NCI-H345 (cell line): ENCODE measurements at places on chromosomes 11 and 22.

DNA sequence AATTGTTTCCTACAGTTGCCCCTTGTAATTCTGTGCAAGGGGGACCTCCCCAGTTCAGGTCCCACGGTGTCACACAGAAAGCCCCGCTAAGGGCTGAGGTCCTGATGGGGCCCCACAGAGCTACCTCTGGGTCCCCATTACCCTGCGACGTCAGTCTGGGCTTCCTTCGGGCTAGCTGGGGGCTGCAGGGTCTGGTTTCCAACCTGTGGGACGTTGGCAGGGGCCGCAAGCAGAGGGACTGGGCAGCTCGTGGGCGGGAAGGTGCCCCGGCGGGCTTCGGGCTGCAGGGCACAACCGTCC is 698 bp downstream of the SLC37A4 start:
- DNase-seq = no peak

DNA sequence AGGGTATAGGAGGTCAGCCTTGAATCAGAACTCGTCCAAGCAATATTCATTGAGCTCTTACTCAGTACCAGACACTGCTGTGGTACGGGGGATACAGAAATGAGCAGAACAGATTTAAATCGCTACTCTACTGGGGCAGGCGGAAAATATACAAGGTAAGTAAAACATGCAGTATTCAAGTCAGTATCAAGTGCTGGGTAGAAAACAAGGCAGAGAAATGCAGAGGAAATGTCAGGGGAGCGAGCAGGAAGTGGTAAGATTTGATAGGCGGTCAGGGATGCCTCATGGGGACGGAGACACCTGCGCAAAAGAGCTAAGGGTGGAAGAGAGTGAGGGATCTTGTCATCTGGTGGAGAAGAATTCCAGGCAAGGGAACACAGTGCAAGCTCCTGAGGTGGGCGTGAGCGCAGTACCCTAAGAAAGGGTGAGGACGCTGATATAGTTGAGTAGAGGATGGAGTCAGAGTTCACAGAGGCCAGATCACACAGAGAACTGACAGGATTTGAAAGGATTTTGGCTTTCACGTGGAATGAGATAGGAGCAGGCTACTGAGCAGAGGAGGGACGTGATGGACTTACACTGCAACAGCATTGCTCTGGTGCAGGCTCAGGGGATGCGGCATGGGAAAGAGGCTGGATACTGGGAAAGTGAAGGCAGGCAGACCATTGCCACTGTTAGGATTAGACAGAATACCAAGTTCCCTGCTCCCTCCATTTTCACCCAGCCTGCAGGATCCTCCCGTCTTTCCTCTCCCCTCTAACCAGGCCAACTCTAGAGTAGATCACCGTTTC is 35.8 kb downstream of the SC5D start:
- no peak for DNase-seq

- DNase-seq = no peak
Observed at GRCh38 chr22:25749420-25750169, 7.6 kb downstream of the MYO18B start.

DNA sequence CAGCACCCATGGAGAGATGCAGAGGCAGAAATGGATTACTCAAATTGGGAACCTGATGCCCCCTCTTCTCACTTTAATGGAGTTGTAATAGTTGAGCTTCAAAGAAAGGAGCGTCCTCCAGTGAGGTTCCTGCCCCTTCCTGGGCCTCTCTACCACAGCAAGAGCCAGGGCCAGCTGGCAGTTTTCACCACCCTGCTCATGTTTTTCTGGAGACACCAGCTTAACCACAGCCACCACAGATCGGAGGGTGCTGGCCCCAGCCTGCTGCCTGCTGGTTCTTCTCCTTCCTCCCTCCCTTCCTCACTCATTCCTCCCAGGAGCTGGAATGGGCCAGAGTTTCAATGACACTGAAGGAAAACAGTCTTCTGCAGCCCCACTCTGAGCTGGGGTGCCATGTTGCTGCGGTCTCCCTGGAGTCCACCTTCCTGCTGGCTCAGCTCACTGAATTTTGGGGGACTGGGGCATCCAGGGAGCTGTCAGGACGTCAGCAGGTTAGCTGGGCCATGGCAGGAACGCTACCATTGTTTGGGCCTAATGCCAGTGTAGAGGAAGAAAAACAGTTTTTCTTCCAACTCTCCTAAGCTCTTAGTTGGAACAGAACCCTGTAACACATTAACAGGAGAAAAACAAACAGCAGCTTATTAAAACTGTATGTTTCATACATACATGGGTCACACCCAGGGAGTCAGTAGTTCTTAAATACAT is 57.7 kb downstream of the TRAF6 start:
- no peak for DNase-seq

DNA sequence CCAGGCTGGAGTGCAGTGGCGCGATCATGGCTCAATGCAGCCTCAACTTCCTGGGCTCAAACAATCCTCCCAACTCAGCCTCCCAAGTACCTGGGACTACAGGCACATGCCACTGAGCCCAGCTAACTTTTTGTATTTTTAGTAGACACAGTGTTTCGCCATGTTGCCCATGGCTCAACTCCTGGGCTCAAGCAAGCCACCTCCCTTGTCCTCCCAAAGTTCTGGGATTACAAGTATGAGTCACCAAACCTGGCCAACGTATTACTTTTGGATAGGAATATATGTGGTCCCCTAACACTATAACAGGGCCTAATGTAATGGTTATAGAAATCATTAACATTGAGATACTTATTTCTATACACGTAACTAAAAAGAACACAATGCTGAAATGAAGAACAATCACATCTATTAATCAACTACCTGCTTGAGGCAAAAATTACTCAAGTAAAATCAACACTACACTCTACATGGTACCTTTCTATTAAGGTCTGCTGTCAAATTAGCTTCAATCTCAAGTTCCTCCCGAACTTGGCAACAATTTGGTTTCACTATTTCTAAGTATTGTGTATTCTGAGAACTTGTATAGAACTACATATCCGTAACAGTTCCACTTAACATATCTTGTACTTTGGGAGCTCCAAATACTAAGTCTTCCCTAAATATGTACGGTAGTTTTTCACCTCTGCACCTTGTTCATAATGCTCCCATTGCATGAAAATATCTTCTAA is 124.9 kb downstream of the FCHSD2 start:
- no peak for DNase-seq

DNA sequence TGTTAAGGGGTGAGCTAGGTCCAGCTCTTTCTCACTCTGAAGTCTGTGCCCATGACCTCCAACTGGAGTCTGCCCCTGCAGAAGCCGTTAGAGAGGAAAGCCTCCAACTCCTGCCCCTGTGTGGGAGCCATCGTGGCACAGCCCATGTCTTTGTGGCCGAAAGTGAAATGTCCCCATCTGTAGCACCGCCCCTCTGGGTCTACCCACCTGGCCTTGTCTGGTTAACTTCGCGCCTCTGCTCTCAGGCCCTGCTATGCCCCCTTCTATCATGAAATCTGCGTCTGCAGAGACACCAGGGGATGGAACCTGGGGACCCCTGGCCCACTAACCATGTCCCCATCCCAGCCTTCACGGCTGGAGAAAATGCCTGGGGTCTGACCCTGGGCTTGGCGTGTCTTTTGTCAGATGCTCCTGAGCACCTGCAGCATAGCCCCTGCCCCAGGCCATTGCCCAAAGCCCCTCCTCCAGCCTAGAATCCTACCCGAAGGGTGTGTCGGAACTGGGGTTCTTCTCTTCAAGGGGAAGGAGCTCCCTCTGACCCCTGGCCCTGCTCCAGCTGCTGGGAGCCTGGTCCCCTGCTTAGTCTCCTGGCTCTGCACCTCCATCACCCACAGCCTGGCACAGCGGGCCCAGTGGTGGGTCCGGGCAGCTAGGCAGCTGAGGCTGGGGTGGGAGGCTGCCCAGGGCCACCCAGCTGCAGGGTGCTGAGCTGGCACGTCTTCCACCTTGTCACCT is 35.8 kb upstream of the HMOX1 start:
- DNase-seq = no peak

- DNase-seq = no peak
Observed at GRCh38 chr11:2835296-2835695, 50.3 kb downstream of the CDKN1C start.

- peak; percentile 82 for DNase-seq
Observed at GRCh38 chr11:48088682-48089050, 108.3 kb downstream of the PTPRJ start.

DNA sequence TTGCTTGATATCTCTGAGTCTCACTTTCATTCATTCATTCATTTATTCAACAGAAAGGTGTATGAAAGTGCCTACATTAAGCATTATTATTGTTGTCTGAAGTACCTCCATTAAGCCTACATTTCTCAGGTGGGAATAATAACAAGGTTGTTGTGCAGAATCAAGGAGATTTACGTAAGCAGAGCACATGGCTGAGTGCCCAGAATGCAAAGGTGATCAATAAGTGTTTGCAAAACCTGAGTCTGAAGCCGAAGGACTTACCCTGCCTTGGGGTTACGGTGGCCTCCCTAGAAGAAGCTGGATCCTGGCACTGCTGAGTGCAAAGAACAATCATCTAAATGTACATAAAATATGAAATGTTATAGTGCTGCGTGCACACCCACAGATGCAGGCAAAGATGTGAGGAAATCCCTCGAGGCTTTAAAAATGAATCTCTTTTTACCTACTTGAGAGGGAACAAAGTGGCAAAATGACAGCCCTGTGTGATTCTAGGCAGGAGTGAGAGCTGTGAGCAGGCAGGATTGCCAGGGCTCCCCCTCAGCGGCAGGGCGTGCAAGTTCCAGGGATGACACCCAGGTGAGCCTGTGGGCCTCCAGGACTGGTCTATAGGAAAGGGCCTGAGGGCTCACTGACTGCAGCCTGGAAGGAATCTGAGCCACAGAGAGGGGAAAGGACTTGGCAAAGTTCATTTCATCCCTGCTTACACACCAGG is 133.1 kb upstream of the TBCEL start:
- DNase-seq = no peak

DNA sequence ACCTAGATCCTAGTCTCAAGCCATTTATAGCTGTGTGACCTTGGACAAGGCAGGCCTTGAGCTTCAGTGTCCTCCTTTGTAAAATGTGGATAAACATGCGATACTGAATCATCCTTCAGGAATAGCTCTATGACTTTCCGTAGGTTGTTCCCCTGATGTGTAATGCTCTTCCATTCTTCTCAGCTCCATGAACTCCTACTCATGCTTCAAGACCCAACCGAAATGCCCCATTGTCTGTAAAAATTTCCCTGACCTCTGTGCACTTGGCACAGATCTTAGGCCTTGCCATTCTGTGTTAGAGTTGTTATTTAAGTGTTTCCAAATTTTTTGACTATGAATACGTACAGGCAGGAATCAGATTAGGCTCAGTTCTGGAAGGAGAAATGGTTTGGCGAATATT is 3.3 kb upstream of the BEST1 start:
- no peak for DNase-seq

DNA sequence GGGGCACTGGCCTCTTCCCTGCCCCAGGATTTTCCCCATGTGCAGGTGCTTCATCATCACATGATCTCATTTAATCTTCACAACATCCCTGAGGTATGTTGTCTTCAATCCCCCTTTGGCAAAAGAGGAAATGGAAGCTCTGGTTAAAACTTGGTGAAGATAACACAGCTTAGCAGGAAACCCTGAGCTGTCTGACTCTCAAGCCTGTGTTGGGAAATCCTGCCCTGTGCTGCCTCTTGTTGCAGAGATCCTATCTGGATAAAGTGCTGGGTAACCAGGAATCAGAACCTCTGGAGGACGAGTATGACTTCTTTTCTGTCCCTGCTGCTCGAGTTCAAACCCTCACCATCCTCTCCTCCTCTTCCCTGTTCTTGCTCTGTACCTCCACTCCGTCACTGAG is 13.1 kb upstream of the E2F8 start:
- DNase-seq = no peak

- no peak for DNase-seq
Observed at GRCh38 chr11:47282462-47282861, 12.5 kb downstream of the MADD start.

- peak; percentile 72 for DNase-seq
Observed at GRCh38 chr11:67464411-67465188, 4.5 kb downstream of the TMEM134 start.

DNA sequence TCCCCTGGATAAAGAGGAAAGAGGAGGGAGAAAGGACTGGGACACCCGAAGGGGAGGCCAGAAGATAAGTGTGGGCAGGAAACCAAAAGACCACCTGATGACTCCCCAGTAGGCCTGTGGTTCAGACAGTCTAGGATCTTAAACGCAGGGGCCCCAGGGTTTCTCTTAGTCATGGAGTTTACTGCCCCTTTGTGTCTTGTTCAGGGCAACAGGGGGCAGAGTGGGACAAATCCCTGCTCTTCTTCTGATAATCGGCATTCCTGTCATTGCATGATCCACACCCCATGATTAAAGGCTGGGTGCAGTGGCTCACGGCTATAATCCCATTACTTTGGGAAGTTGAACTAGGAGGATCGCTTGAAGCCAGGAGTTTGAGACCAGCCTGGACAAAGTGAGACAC is 4.7 kb upstream of the TMPRSS13 start:
- DNase-seq = no peak

- peak; percentile 14 for DNase-seq
Observed at GRCh38 chr22:38718414-38718813, 12.7 kb downstream of the GTPBP1 start.

DNA sequence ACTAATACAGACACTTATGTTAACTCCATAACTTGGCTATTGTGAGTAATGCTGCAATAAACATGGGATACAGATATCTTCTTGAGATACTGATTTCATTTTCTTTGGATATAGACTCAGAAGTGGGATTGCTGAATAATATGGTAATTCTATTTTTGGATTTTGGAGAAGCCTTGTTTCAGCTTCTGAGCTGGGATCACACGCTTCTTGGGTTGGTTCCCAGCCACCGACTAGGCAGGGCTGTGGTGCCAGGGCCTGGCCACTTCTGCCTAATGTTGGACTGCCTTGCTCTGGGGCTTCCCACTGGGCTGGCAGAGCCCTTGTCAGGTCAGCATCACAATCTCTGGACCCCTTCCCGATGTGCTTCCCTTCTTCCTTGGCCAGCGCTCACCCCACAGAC is 14.0 kb upstream of the MCHR1 start:
- DNase-seq = no peak

GRCh38 chr11:86664930-86665329 is 7.5 kb downstream of the ME3 start:
- DNase-seq = peak; percentile 63

DNA sequence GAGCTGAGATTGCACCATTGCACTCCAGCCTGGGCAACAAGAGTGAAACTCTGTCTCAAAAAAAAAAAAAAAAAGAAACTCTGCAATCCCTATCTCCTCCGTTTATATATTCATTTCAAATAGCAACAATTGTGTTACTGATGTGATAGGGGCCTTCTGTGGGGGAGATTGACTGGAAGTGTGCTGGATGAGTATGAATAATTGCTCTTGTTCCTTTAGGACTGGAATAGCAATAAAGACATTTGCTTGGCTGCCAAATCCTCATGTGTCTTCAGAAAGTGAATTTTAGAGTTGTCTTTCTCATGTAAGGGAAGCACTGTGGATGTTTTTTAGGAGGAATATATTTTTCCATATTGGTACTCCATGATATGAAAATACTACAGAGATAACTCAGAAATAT is 21.1 kb upstream of the ME3 start:
- DNase-seq = no peak

GRCh38 chr11:70594031-70594430 is 195.7 kb downstream of the CTTN start:
- no peak for DNase-seq

DNA sequence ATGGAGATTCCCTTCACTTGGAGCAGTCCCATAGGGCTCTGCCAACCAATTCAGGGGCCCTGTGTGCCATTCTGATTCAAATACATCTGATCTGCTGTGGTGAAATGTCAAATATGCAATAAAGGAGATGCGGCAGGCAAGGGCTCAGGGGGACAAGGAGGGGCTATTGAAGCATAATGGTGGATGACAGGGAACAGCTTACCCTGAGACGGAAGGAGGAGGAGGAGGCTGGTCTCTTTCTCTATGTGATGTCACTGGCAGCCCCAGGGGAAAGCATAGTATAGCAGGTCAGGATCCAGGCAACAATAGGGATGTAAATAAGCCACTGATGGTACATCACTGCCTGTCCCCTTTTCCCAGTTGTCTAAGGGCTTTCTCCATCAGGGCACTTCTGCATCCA is 350.9 kb upstream of the SYN3 start:
- no peak for DNase-seq
